ENCODE measurements at places on chromosomes 5 and 9.
A peak's percentile ranks its signal among the peaks of the same experiment; 100 is the strongest.

DNA sequence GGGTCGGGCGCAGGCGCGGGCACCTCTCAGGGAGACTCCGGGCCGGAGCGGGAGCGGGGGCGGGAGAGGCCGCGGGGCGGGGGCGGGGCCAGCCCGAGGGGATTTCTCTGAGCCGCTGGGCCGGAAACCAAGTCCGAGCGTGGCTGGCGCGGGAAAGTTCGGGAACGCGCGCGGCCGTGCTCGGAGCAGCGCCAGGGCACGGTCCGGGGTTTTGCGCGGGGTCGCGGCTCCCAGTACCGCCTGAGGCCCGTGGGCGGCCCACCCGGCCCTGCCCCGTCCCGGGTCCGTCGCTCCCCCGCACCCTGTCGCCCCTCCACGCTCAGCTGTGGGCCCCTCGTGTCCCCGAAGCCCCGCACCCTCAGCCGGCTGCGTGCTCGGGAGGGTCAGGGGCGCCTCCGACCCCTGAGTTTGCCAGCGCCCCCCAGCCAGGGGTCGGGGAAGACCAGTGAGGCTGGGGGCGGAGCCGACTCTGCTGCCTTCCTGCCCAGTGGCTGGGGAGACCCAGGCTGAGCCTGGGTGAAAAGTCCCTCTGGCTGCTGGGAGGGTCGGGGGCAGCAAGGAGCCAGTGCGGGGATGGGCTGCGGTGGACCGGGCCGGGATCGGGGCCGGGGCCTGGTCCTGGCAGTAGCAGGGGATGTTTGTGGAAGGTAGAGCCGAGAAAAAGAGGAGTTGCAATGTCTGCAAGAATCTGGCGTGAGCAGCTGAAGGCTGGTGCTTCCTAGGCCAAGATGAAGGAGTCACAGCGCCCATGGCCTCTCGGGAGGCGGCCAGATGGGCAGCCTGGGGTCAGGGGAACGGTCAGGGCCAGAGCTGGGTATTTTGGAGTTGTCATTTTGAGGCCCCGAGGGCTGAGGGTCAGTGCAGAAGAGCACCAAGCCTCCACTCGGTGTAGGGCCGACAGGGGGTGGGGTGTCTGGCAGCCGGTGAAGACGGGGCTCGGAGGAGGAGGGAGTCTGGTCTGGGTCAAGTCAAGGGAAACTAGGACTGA is 588 bp downstream of the TRAF2 start:
- no peak for DNase-seq

- DNase-seq, result no peak
Measured at GRCh38 chr9:113654605-113655428, 191.3 kb downstream of the RGS3 start.

GRCh38 chr5:22734907-22735306 is 118.2 kb downstream of the CDH12 start:
- DNase-seq, result no peak

DNA sequence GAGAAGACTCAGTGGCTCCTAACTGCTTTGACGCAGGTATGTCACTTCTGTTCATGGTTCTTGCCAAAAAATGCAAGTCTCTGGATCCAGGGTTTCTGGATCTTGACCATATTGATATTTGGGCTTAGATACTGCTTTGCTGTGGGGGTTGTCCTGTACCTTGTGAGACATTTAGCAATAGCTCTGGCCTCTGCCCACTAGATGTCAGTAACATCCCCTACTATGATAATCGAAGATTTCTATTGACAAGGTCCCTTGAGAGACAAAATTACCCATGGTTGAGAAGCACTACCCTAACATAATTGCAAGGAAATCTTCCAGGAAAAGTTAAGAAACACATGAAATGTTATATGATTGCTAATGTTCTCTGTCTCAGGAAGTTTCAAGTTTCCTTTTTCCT is 285.4 kb downstream of the TMEM232 start:
- DNase-seq, result peak; percentile 69

DNA sequence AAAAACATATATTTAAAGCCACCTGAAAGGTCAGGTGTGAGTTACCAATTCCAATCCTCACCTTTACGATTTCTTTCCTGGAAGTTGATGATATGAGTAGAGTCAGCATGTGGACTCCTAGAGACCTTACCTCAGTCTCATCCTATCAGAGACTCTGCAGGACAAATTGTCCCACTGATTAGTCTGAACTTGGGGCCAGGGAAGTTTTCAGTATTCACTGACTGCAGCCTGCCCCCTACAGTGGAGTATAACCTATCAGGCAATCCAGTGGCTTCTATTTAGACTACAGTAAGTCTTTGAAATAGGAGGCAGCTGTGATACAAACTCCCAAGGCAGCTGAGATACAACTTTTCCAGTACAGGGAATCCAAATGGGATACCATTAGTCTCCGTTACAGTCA is 449.4 kb upstream of the CDH10 start:
- no peak for DNase-seq

DNA sequence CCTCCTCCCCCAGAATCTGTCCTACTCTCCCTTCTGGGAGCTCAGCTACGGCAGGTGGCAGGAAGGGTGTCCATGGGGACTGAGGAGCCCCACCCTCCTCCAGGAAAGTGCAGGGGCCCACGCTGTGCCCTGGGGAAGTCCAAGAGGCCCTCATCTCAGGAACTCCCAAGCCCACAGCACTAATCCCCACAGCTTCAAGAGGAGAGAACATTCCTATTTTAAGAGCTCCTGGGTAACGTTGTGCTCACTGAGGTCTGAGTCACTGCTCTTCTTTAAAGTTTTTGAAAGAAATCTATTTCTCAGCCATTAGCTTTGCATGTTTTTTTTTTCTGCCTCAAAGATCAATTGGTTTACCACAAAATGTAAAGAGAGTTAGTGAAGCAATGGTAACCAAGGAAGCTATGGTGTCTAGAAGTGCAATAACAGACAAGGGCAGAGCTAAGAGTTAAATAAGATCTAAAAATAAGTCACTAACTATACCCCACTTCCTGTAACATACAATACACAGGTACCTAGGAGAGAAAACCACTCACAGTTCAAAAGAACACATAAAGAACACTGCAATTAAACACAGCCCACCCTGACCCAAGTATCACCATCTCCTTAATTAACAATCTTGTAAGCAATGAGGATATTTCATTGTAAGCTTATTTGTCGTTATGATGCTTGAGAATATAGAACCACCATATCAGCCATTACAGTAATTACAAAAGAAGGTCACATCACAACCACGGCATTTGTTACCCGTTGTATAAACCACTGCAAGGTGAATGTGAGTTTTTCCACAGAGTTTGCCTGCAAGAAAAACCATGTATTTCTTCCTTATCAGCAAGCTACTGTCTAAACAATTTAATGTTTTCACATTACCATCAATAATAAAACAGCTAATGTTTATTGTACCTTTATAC is 382.3 kb upstream of the SLC30A5 start:
- no peak for DNase-seq

DNA sequence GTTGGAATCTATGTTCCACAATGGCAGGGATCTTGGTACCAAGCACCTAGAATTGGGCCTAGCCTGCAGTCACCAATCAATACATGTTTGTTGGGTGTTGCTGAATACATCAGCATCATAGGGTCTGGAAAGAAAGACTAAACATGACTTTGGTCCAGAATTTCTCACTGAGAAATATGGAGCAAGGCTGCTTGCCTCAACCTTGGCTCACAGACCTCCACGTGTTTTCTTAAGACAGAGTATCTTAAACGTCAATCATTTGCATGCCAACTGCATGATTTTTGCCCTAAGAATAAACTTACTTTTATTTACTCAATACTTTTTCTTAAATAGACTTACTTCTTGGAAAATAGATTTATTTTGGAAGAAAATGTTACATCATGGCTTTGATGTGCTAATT is 22.7 kb upstream of the TRAF1 start:
- no peak for DNase-seq

GRCh38 chr9:131879911-131880290 is 140.0 kb upstream of the RAPGEF1 start:
- no peak for DNase-seq

- no peak for DNase-seq
Measured at GRCh38 chr5:131619102-131619501, 15.9 kb downstream of the RAPGEF6 start.
